ENCODE measurements at places on chromosomes 7 and 10. TPM values are rescaled to one million over a fixed set of nuclear protein-coding genes. Genes with fewer than 3 reads are reported as not detected.

GRCh38 chr10:114905450-114905849 is 32.5 kb upstream of the TRUB1 start:
- no peak for DNase-seq

GRCh38 chr7:99677648-99678045 is 2.1 kb downstream of the CYP3A5 start:
- DNase-seq = no peak

DNA sequence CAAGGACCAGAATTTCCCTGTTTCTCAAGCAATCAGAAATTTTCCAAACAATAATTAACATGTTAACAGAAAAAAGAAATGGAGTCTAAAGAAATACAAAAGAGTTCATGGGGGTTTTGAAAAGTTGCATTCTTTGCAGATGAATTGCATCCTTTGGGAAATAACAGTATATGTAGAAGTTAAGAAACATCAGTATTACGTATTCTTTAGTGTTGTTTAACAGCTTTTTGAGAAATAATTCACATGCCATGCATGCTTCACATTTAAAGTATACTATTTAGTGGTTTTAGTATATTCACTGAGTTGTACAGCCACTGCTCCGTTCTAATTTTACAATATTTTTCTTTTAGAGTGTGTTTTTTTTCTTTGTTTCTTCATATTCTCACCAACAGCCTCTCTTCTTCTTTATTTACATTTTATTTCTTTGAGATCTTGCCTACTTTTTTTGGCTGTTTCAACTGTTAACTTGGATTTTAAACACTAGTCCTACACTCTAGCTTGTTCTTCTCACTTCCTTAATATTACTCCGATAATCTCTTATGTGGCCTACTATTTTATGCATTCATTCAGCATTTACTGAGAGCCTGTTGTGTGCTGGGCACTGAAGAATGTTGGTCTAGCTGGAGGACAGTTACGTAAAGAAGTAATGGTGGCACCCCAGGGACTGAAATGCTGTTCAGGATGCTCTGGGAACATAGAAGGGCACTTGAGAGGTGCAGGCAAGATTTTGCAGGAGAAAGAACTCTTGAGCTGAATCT is 330.1 kb downstream of the EXOC4 start:
- DNase-seq = no peak

Gene NME8
- polyA plus RNA-seq = not detected

DNA sequence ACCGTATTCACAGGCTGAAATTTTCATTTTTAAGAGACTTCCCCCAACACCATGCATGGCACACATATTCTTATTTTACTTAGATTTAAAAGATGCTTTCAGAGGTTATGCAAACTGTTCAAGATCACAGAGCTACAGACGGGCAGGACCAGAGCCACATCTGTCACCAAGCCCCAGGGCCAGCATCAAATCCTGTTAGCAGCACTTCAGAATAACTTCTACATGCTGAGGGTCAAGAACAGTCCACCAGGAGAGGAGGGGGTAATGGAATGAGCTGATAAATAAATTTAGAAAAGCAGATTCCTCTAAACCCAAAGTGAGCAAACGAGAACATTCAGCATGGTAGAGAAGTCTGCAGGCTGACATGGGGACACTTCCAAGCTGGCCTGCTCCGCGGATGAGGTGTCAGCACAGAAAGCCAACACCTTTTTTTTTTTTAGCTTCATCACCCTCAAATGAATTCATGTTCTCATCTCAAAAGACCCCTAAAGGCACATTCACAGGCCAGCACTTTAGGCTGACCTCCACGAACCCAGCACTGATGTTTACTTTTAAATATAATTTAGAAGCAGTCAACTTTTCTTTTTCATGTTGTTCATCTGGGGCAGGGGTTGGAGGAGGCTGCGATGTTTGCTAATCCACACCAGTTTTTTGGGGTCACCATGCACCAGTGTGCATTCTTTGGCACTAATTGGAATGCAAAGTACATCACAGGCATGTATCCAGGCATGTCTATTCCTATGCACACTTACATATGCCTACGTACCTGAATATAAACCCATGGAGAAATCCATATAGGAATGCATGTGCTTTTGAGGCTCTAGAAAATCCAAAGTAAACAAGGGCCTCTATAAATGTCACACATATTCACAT is 249.0 kb downstream of the TNS3 start:
- no peak for DNase-seq

DNA sequence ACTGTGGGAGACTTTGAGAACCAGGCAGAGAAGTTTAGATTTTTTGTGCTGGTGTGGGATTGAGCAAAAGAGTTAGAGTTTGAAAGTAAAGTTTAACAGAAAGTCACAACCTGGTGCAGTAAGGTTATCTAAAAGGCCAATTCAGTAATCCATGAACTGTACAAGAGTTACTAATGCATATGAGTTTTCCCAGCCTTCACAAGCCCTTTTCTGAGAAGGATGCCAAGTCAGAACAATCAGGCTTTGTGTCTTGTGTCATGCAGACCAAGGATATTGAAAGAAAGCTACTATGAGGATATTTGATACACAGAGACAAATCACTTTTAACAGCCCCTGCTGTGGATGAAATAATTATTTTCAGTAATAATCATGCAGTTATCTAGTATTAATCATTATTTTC is 68.8 kb upstream of the MYO3A start:
- no peak for DNase-seq

GRCh38 chr10:93752761-93753160 is 5.0 kb upstream of the LGI1 start:
- DNase-seq = no peak

Gene GNAI1
- polyA plus RNA-seq = 8.0 TPM

GRCh38 chr10:43166880-43167497 is 28.7 kb downstream of the CSGALNACT2 start:
- DNase-seq = no peak

Gene ACTR1A
- 101 TPM for polyA plus RNA-seq

- no peak for DNase-seq
Measured at GRCh38 chr7:88106434-88106833, 113.4 kb downstream of the SRI start.

- DNase-seq = no peak
Measured at GRCh38 chr10:35415505-35415904, 79.2 kb downstream of the CCNY start.

DNA sequence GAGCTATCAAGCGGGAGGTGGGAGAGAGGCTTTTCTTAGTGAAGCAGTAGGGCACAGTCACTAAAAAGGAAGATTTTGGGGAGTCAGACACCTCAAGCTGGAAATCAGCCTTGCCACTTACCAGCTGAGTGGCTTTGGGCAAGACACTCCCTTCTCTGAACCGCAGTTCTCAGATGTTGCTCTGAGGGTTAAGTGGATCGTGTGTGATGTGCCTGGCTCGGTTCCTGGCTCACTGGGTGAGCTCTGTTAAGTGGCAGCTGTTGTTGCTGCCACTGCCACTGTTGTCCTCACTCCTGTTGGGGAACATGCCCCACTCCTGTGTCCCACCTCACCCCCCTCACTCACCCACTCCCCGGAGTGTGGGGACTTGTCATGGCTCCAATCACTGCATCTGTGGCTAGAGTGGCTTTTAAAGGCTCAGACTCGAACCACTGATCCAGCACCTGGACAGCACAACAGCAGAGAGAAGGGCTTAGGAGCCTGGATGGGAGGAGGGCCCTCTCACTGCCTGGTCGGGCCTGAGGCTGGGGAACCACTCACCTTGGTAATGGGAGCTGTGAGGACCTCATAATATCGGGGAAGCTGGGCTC is 20.0 kb downstream of the PYROXD2 start:
- DNase-seq = no peak

Gene ARPC1B
- 25.9 TPM for polyA plus RNA-seq

GRCh38 chr10:101290431-101290830 is 61.2 kb upstream of the LBX1 start:
- no peak for DNase-seq

- no peak for DNase-seq
Measured at GRCh38 chr10:84398696-84399095, 70.3 kb downstream of the CCSER2 start.

DNA sequence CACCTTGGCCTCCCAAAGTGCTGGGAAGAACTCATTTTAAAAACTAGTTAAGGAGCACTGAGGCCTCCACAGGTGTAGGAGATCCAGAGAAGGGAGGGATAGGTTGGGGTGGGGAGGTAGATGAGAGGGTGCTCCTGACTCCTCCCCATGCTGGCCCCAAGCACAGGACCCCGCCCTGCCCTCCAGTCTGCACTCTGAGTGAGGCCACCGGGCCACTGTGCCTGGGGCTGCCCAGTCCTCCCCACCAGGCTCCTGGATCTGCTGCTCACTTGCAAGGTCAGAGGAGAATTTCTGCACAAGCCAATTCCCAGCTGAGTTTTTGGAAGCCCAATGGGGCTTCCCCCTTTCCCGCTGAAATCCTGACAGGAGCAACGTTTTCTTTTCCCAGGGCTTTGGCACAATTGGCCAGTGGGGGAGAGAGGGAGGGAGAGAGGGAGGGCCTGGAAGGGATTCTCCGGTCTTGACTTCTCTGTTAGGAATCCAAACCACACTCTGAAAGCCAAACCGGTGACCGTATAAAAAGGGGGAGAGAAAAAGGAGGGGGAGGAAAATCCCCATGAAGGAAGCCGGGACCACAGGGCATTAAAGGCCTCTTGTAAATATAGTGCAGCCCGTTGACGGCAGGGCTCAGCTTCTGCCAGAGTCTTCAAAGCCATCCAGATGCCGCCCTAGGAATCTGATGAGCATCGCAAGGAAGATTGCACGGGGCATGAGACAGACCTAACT is 116.2 kb downstream of the SH3PXD2A start:
- peak; percentile 66 for DNase-seq

- DNase-seq = no peak
Measured at GRCh38 chr10:76155961-76156360, 724.5 kb downstream of the LRMDA start.

DNA sequence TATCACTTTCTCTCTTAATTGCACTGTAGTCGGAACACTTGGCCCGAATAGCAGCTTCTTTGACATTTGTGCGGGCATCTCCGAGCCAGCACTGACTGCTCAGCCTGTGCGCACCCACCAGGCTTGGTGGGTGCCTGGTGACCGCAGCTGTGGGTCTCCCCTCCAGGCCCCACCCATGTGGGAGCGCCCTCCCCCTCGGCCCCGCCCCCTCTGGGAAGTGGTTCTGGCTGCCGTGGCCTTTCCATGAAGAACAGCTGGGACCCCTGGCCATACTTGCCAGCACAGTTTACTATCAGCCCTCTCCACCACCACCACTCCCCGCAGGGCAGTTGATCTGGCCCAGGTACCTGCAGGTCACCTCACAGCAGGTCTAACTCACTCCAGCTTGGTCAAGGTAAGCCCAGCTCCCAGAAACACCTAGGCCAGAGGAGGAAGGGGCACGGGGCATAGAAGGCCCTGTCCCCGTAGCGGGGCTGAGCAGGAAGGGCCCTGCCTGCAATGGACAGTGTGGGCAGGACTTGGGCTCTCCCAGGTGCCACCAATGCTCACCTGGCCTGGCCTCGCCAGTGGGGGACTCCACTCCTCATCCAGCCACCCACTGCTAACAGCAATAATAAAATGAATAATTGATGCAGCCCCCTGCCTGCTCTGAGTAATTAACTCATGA is 5.8 kb downstream of the RASGEF1A start:
- no peak for DNase-seq

DNA sequence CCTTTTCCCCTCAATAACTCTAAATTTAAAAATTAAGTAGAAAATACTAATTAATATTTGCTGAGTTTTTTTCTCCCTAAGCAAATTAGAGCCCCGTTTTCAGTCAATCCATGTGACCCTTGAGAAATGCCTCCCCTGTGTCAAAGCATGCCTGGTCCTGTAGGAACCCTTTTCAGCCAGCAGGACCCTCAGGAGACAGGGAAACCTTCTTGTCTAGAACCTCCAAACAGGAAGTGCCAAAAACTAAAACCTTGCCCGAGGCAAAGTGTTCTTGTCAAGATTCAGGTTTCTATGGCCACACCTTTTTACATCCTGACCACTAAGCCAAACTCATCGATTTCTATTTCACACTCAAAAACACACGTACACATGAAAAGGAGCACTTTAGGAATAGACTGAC is 60.1 kb upstream of the NFE2L3 start:
- no peak for DNase-seq

- no peak for DNase-seq
Measured at GRCh38 chr10:69972981-69973397, 79.7 kb upstream of the MACROH2A2 start.

DNA sequence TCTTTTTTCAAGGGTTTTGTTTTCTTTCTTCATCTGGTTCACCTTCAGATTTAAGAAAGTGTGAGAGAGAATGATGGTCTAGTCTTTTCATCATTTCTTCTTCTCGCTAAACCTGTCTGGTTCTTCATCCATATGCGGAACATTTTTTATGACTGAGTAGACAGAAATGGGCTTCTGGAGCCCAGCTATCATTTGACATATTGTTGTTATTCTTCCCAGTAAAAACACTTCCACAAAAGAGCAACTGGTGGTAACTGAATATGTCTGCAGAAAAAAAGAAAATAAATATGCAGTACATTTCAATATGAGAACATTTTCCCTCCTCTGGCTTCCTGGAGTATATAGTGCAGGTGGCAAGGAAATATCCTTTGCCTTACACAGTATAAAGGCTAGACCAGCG is 209.5 kb downstream of the JCAD start:
- DNase-seq = no peak

- no peak for DNase-seq
Measured at GRCh38 chr7:142539901-142540300, 209.4 kb upstream of the PRSS1 start.

Gene GHRHR
- polyA plus RNA-seq = not detected

- no peak for DNase-seq
Measured at GRCh38 chr10:133613699-133614098, 12.9 kb downstream of the FRG2B start.

- no peak for DNase-seq
Measured at GRCh38 chr7:138328215-138328614, 131.8 kb upstream of the TRIM24 start.

- DNase-seq = no peak
Measured at GRCh38 chr7:91199601-91200000, 64.6 kb upstream of the FZD1 start.

Gene PDIA4
- polyA plus RNA-seq = 29.2 TPM

DNA sequence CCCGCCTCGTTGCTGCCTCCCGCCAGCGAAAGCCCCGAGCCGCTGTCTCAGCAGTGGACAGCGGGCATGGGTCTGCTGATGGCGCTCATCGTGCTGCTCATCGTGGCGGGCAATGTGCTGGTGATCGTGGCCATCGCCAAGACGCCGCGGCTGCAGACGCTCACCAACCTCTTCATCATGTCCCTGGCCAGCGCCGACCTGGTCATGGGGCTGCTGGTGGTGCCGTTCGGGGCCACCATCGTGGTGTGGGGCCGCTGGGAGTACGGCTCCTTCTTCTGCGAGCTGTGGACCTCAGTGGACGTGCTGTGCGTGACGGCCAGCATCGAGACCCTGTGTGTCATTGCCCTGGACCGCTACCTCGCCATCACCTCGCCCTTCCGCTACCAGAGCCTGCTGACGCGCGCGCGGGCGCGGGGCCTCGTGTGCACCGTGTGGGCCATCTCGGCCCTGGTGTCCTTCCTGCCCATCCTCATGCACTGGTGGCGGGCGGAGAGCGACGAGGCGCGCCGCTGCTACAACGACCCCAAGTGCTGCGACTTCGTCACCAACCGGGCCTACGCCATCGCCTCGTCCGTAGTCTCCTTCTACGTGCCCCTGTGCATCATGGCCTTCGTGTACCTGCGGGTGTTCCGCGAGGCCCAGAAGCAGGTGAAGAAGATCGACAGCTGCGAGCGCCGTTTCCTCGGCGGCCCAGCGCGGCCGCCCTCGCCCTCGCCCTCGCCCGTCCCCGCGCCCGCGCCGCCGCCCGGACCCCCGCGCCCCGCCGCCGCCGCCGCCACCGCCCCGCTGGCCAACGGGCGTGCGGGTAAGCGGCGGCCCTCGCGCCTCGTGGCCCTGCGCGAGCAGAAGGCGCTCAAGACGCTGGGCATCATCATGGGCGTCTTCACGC is 825 bp downstream of the ADRB1 start:
- peak; percentile 51 for DNase-seq

Gene IMMP2L
- polyA plus RNA-seq = 14.9 TPM

Gene CYP3A5
- polyA plus RNA-seq = 0.32 TPM

Gene FHIP2A
- 12.8 TPM for polyA plus RNA-seq

Gene NUTM2E
- polyA plus RNA-seq = 0.11 TPM
